ENCODE measurements at places on chromosomes 16 and 17. TPM values are rescaled to one million over a fixed set of nuclear protein-coding genes. Genes with fewer than 3 reads are reported as not detected.
A peak's percentile ranks its signal among the peaks of the same experiment; 100 is the strongest.

AURKB gene
- total RNA-seq: 2.5 TPM

IRF8 gene
- 5.4 TPM for total RNA-seq

HOXB1 gene
- not detected for total RNA-seq

FOXN1 gene
- total RNA-seq: not detected

HOXB7 gene
- 0.82 TPM for total RNA-seq

DNA sequence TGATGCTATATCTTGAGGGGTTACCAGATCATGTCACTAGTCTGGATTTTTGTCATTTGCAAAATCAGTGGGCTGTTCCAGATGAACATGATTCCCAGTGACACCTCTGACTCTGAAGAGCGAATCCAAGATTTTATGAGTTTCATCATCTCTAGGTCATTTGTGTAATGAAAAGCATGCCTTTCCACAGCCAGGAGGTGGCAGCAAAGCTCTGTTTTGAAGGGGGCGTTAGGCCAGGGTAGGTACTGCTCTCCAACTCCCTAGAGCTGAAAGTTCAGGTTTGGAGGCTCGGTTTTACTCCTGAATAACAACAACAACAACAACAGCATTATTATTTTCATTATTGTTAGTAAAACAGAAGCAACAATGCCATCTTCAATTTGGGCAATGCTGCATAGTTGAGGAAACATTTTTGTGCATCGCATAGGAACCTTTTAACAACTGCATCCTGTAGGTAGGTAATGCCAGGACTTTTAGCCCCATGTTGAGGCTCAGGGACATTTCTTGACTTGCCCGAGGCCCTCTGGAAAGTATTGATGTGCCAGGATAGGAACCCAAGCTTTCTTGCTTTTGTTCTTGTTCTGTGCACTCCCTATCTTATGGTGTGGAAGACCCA lies 77.0 kb downstream of the MYH13 start:
- H3K27ac ChIP-seq: no peak overlapping the region
- H3K27me3 ChIP-seq: peaks cover 7% of the 10 kb centered on the region
- no peak for DNase-seq
- no peaks in the 10 kb centered on the region for H3K36me3 ChIP-seq

- DNase-seq: no peak
- peaks cover 8% of the 10 kb centered on the region for H3K27me3 ChIP-seq
- no peaks in the 10 kb centered on the region for H3K4me1 ChIP-seq
- H3K27ac ChIP-seq: no peak overlapping the region
- no peak overlapping the region for H3K4me3 ChIP-seq
- no peaks in the 10 kb centered on the region for H3K36me3 ChIP-seq
Observed at GRCh38 chr17:73393381-73393780, 81.6 kb upstream of the CDC42EP4 start.

DNA sequence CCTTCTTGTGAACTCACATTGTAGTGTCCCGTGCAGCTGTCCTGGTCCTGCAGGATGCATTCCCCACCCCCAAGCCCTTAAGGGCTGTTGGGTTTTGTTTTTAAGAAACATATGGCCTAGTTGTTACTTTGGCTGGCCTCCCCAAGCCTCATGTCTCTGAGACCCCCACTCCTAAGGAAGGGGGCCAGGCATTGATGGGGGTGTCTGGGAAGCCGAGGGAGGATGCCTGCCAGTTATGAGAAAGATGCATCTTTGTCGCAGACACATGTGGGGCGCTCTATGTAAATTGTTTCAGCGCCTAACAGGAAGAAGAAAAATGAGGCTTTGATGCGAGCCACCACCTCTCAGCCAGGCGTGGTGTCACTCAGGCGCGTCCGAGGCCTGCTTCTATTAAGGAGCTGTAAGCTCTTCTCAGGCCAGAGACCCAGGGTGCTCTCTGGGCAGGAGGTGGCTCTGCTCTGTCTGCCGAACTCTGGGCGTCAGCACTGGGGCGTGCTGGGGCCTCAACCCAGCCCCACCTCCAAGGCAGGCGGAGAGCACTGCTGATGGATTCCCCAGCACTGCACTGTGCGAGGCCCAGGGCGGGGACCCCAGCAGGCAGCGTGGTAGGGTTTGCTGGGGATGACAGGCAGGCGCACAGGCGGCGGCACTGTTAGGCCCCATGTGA lies 70.6 kb downstream of the SREBF1 start:
- H3K4me3 ChIP-seq: no peak overlapping the region
- H3K36me3 ChIP-seq: no peaks in the 10 kb centered on the region
- peak overlapping the region; percentile 83 for H3K27ac ChIP-seq
- no peaks in the 10 kb centered on the region for H3K27me3 ChIP-seq
